ENCODE measurements at places on chromosomes 1 and 21. TPM values are rescaled to one million over a fixed set of nuclear protein-coding genes. Genes with fewer than 3 reads are reported as not detected.

PLD5 gene
- 0.58 TPM for total RNA-seq

ALPL gene
- total RNA-seq: 1.5 TPM

MCOLN3 gene
- total RNA-seq: 3.0 TPM

GORAB gene
- total RNA-seq: 30.5 TPM

BRDT gene
- not detected for total RNA-seq

LPAR3 gene
- 12.8 TPM for total RNA-seq

KRTAP13-3 gene
- total RNA-seq: not detected

PDE4B gene
- total RNA-seq: 43.1 TPM

SIM2 gene
- 0.63 TPM for total RNA-seq

OR2L3 gene
- not detected for total RNA-seq

FCRL5 gene
- 0.11 TPM for total RNA-seq

FUBP1 gene
- 315 TPM for total RNA-seq

DCST1 gene
- total RNA-seq: not detected

CYP4Z1 gene
- total RNA-seq: 0.53 TPM

PTPRC gene
- 34.4 TPM for total RNA-seq

CCDC185 gene
- not detected for total RNA-seq

S100A14 gene
- total RNA-seq: 8.1 TPM

AXDND1 gene
- 1.7 TPM for total RNA-seq

LRRC8C gene
- 12.3 TPM for total RNA-seq

TMEM59 gene
- total RNA-seq: 276 TPM

AADACL4 gene
- total RNA-seq: 0.37 TPM

DENND2D gene
- 23.9 TPM for total RNA-seq

CRYBG2 gene
- 1.5 TPM for total RNA-seq

GIPC2 gene
- total RNA-seq: 4.4 TPM

FMO4 gene
- 13.8 TPM for total RNA-seq

LCE6A gene
- total RNA-seq: not detected

PERM1 gene
- 0.32 TPM for total RNA-seq

OSCP1 gene
- total RNA-seq: 12.4 TPM

TSPEAR gene
- 0.21 TPM for total RNA-seq

NFYC gene
- 43.8 TPM for total RNA-seq

GCSAML gene
- total RNA-seq: 1.1 TPM

BTG3 gene
- 50.7 TPM for total RNA-seq

SH3BGRL3 gene
- total RNA-seq: 12.3 TPM

SPOCD1 gene
- 0.90 TPM for total RNA-seq

IQGAP3 gene
- 11.8 TPM for total RNA-seq

LCE1D gene
- not detected for total RNA-seq

SH3BGR gene
- total RNA-seq: 15.8 TPM

GBP7 gene
- not detected for total RNA-seq

RFX5 gene
- total RNA-seq: 42.9 TPM

PDC gene
- total RNA-seq: not detected

TBX19 gene
- total RNA-seq: 1.1 TPM

PRAMEF25 gene
- not detected for total RNA-seq

TDRD5 gene
- 1.1 TPM for total RNA-seq

CLCN6 gene
- 9.9 TPM for total RNA-seq

DPT gene
- 175 TPM for total RNA-seq

GPR37L1 gene
- total RNA-seq: 0.05 TPM

HES3 gene
- not detected for total RNA-seq

AGT gene
- total RNA-seq: 8.7 TPM

FAM151A gene
- not detected for total RNA-seq

RAB13 gene
- 37.0 TPM for total RNA-seq

MNDA gene
- total RNA-seq: 9.0 TPM

Data from urinary bladder (tissue), 4 donors.